ENCODE measurements at places on chromosomes 16 and 17. TPM values are rescaled to one million over a fixed set of nuclear protein-coding genes. Genes with fewer than 3 reads are reported as not detected.

The MYH8 gene
- total RNA-seq: not detected

The ASIC2 gene
- not detected for total RNA-seq

The ADAMTS18 gene
- total RNA-seq: not detected

The KRTAP1-1 gene
- total RNA-seq: not detected

The HEXIM1 gene
- total RNA-seq: 63.3 TPM

The PRDM7 gene
- not detected for total RNA-seq

The STXBP4 gene
- 6.3 TPM for total RNA-seq

The OTOP3 gene
- total RNA-seq: not detected

The CES3 gene
- total RNA-seq: 6.9 TPM

The RRAD gene
- 1.6 TPM for total RNA-seq

GRCh38 chr16:79379095-79379494 lies 221.4 kb downstream of the MAF start:
- peaks cover 28% of the 10 kb centered on the region for H3K4me1 ChIP-seq
- H3K27me3 ChIP-seq: peaks cover 5% of the 10 kb centered on the region

DNA sequence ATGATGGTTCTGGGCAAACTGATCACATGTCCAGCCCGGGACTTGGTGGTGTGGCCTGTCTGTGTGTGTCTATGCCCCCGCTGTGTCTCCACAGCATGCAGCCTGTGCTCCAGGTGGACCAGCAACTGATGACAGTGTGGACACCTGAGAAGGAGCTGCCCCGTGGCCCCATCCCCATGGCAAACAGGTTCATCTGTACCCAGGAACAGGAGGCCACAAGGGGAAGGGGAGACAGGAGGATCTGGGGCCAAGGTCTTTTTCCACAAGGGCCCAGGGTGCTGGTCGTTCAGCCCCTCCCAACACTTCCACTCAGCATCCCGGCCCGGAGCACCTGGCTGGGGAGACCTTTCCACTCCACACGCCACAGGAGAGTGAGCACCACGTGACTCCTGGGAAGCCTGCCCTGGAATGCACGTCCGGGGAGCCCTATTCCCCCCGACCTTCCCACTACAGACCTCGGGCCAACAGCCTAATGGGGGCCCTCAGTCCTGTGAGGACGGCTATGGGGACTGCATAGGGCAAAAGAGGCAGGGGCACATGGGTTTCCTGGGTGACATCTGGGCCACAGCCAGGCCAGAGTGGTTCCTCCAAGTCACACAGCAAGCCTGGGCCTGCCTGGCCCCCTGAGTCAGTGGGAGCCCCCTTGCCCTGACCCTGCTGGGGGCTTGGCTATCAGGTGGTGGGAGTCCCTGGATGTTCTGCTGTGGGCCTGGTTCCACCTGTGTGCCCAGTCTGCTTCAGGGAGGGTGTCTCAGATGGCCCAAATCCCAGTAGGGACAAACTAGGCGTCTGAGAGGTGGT lies 20.8 kb upstream of the NXPH3 start:
- peaks cover 8% of the 10 kb centered on the region for H3K27me3 ChIP-seq
- H3K36me3 ChIP-seq: no peaks in the 10 kb centered on the region
- H3K4me3 ChIP-seq: no peak overlapping the region
- DNase-seq: no peak
- H3K27ac ChIP-seq: no peak overlapping the region

DNA sequence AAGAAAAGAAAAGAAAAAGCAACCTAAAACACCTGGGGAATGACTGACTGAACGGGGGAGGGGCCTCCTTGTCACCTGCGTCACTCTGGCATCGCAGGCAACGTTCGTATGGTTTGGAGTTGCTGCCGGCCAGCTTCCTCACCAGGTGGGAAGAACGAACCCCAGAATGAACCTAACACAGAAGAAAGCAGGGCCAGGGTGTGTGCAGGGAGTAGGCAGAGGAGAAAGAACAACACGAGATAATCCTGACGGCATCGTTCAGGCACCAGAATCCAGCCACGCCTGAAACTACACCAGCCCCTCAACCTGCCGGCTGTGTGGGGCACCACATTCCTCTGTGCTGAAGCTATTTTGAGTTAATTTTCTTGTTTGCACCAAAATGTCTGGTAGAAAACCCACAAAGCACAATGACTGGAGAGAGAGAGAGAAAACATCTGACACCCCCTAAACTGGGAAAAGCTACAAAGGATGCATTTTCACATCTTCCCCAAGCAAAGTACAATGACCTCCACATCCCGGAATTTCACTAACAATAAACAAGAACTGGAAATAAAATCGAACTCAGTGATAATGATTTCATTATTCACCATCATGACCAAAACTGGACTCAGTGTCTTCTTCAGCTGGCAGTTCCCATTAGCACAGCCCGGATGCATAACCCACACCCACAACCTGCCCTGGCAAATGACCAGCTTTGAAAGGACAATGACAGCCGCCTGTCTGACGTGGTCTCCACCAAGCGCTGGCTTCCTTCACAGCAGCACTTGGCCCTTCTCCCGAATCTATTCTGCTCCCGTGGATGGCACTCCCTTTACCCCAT lies 23.6 kb downstream of the RAB40B start:
- DNase-seq: no peak
- no peaks in the 10 kb centered on the region for H3K4me1 ChIP-seq
- no peak overlapping the region for H3K27ac ChIP-seq
- no peak overlapping the region for H3K4me3 ChIP-seq
- no peaks in the 10 kb centered on the region for H3K36me3 ChIP-seq
- H3K27me3 ChIP-seq: no peaks in the 10 kb centered on the region

GRCh38 chr17:1563786-1564613 lies 1.4 kb upstream of the PITPNA start:
- no peak for DNase-seq
- H3K4me3 ChIP-seq: no peak overlapping the region
- H3K36me3 ChIP-seq: no peaks in the 10 kb centered on the region
- peaks cover 49% of the 10 kb centered on the region for H3K4me1 ChIP-seq
- peaks cover 5% of the 10 kb centered on the region for H3K27me3 ChIP-seq

GRCh38 chr17:73011016-73011486 lies 81.4 kb downstream of the SLC39A11 start:
- H3K27me3 ChIP-seq: no peaks in the 10 kb centered on the region
- no peak for DNase-seq
- H3K4me3 ChIP-seq: peak overlapping the region; percentile 69
- peaks cover 10% of the 10 kb centered on the region for H3K4me1 ChIP-seq

- no peak overlapping the region for H3K4me3 ChIP-seq
- H3K4me1 ChIP-seq: no peaks in the 10 kb centered on the region
- H3K27me3 ChIP-seq: no peaks in the 10 kb centered on the region
- no peak for DNase-seq
- no peaks in the 10 kb centered on the region for H3K36me3 ChIP-seq
Observed at GRCh38 chr16:84834403-84834772, 14.6 kb downstream of the CRISPLD2 start.

- DNase-seq: no peak
- no peak overlapping the region for H3K27ac ChIP-seq
- peaks cover 25% of the 10 kb centered on the region for H3K27me3 ChIP-seq
- H3K36me3 ChIP-seq: no peaks in the 10 kb centered on the region
Observed at GRCh38 chr17:909642-910323, 69.8 kb downstream of the NXN start.

DNA sequence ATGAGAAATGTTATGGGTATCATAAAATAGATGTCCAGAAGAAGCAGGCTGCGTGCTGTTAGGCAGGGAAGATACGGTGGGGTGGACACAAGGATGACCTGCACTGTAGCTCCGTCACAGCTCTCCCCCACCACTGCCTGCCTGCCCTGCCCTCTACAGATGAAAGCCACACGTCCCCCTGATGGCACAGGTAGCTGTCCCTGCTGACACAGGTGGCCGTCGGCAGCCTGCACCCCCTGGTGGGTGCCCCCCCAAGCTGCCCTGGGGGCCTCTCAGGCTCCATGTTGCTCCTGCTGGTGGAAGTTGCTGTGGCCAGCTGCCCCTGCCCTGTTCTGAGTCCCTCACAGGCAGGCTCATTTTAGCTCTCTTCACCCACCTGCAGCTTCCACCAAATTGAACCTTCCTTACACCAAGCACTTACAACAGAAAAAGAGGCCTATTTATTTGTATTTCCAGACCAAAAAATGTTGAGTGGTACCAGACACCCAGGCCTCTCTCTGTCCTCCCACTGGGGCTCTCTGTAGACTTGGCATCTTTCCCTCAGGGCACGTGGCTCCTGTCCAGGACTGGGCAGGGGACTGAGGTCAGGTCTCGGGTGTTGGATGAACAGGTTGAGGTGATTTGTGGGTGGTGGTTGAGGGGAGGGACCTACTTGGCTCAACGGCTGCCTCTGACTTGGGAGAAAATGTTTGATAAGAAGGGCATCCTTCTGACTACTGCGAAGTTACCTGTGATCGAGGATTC lies 50.1 kb upstream of the CACNG5 start:
- H3K4me1 ChIP-seq: no peaks in the 10 kb centered on the region
- peaks cover 1% of the 10 kb centered on the region for H3K36me3 ChIP-seq
- no peak for DNase-seq
- H3K4me3 ChIP-seq: no peak overlapping the region

- peak overlapping the region; percentile 83 for H3K27ac ChIP-seq
- H3K36me3 ChIP-seq: peaks cover 3% of the 10 kb centered on the region
- H3K4me1 ChIP-seq: peaks cover 45% of the 10 kb centered on the region
- DNase-seq: peak; percentile 12
- H3K27me3 ChIP-seq: no peaks in the 10 kb centered on the region
Observed at GRCh38 chr17:68288804-68289203, 2.1 kb downstream of the SLC16A6 start.

GRCh38 chr16:68383858-68384257 lies 64.5 kb downstream of the SMPD3 start:
- H3K27ac ChIP-seq: no peak overlapping the region
- no peak overlapping the region for H3K4me3 ChIP-seq
- no peak for DNase-seq
- peaks cover 6% of the 10 kb centered on the region for H3K27me3 ChIP-seq
- peaks cover 20% of the 10 kb centered on the region for H3K4me1 ChIP-seq
- no peaks in the 10 kb centered on the region for H3K36me3 ChIP-seq

DNA sequence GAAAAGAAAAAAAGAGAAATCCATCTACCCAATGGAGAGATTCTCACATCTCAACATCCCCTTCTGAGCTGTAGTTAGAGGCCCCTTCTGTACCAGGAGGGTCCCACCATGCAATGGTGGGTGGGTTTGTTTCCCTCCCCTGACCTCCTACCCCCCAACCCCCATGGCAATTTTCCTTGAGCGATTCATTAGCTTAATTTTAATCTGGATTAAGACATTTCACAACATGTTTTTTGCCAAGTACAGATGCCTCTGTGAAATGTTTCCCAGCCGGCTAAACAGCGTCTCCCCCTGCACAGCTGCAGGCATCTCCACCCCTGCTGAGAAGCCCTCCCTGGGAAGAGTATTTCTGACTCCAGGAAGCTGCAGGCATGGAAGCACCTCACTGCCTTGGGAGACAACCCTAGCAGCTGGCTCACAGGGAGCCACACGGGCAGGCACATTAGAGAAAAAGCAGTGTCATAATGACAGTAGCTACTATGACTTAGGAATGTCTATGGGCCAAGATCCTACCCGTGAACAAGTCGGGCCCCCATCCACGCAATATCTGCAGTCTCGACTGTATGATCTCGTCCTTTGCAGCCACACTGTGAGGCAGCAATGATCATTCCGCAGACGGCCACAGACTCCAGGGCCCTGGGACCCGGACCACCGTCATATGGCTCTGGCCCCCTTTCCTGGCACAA lies 117.3 kb downstream of the ADCY9 start:
- H3K4me3 ChIP-seq: no peak overlapping the region
- DNase-seq: no peak
- no peaks in the 10 kb centered on the region for H3K36me3 ChIP-seq
- H3K27ac ChIP-seq: no peak overlapping the region

- no peaks in the 10 kb centered on the region for H3K36me3 ChIP-seq
- H3K4me1 ChIP-seq: no peaks in the 10 kb centered on the region
- H3K27me3 ChIP-seq: peaks cover 6% of the 10 kb centered on the region
- no peak overlapping the region for H3K27ac ChIP-seq
- no peak for DNase-seq
Observed at GRCh38 chr17:57890857-57891232, 41.0 kb upstream of the MRPS23 start.

DNA sequence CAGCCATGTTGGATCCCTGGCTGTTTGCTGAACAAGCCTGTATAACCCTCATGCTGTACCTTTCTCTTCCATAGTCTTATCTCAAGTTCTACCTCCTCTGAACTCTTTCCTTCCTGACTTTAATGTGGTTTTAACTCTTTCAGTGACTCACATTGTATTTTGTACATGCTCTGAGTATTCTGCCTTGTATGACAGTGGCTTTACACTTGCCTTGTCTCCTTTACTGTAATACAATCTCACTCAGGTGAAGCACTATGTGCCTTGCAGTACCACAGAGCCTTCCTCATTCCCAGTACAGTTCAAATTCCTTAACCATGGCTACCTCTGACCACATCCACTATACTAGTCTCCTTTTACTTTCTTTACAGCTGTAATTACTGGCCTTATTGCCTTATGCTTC lies 14.1 kb downstream of the PSMD11 start:
- H3K36me3 ChIP-seq: peaks cover 16% of the 10 kb centered on the region
- DNase-seq: no peak
- peaks cover 63% of the 10 kb centered on the region for H3K4me1 ChIP-seq
- peak overlapping the region; percentile 6 for H3K27ac ChIP-seq
- H3K27me3 ChIP-seq: no peaks in the 10 kb centered on the region
- peak overlapping the region; percentile 40 for H3K4me3 ChIP-seq

DNA sequence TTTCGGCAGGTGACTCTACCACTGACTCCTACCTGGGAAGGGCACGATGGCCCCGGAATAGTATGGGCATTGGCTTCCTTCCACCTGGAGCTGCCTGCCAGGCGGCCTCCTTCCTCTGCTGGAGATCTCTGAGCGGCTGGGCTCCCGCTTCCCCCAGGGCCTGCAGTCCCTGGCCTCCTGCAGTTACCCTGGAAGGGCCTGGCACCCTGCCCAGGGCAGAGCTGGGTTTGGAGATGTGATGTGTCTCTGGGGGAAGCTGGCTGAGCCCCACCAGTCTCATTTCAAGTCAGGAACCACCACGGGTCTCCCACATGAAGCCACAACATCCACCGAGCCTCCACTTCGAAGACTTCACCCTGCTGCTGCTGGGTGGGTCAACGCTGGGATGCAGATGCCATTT lies 97.9 kb downstream of the IRF8 start:
- H3K27ac ChIP-seq: no peak overlapping the region
- H3K4me3 ChIP-seq: no peak overlapping the region
- no peak for DNase-seq
- H3K36me3 ChIP-seq: no peaks in the 10 kb centered on the region
- H3K27me3 ChIP-seq: no peaks in the 10 kb centered on the region

GRCh38 chr17:5820721-5821456 lies 236.6 kb upstream of the NLRP1 start:
- H3K4me1 ChIP-seq: peaks cover 8% of the 10 kb centered on the region
- peak; percentile 49 for DNase-seq
- H3K27ac ChIP-seq: no peak overlapping the region
- H3K36me3 ChIP-seq: no peaks in the 10 kb centered on the region
- no peak overlapping the region for H3K4me3 ChIP-seq

GRCh38 chr16:77711179-77711578 lies 11.1 kb upstream of the NUDT7 start:
- H3K4me3 ChIP-seq: no peak overlapping the region
- H3K4me1 ChIP-seq: no peaks in the 10 kb centered on the region
- H3K27ac ChIP-seq: no peak overlapping the region
- H3K36me3 ChIP-seq: no peaks in the 10 kb centered on the region
- peaks cover 6% of the 10 kb centered on the region for H3K27me3 ChIP-seq
- no peak for DNase-seq

Measured in activated T-cell treated with anti-CD3 and anti-CD28 coated beads, Interleukin-2, amount 50 U/mL, for 72 hours (primary cell).